Effector memory CD8-positive, alpha-beta T cell (primary cell): ENCODE measurements at places on chromosomes 3 and 15.

DNA sequence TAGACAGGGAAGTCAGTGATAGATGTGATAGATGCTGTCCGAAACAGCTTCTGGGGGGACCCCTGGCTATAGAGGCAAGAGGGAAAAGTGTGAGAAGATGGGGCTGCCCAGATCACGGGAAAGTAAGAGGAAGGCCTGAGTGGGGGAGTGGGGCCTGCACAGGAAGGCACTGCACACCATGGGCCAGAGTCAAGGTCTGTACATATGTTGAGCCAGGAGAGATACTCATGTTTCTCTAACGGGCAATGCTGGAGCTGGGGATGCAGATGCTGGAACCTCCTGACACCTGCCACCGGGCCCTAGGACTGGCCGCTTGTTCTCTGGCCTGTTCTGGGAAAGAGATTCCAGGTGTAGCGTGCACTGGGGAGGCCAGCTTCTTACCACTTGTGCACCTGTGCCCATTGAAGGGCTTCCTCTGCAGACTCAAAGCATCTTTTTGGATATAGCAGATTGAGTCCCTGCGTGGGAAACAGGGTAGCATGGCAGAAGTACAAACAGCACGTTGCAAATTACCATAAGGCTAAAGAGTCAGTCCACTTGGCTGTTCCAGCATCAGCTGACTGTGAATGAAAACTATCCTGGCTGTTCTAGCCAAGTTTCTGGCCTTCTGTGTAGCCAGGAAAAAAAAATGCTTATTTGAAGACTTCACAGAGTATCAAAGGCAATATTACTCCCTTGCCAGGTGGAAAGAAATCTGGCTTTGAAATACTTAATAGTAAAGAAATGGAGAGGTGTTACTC lies 77.1 kb upstream of the GSK3B start:
- DNase-seq: no peak

- peak; percentile 33 for DNase-seq
These were observed 165.2 kb upstream of the UMPS start for GRCh38 chr3:124565013-124565412.

GRCh38 chr3:66397745-66398144 lies 103.1 kb downstream of the LRIG1 start:
- no peak for DNase-seq

GRCh38 chr3:181879926-181880325 lies 168.2 kb downstream of the SOX2 start:
- DNase-seq: no peak
